Activated CD8-positive, alpha-beta memory T cell treated with anti-CD3 and anti-CD28 coated beads for 1 hour (primary cell): ENCODE measurements at places on chromosomes 12 and 14.

DNA sequence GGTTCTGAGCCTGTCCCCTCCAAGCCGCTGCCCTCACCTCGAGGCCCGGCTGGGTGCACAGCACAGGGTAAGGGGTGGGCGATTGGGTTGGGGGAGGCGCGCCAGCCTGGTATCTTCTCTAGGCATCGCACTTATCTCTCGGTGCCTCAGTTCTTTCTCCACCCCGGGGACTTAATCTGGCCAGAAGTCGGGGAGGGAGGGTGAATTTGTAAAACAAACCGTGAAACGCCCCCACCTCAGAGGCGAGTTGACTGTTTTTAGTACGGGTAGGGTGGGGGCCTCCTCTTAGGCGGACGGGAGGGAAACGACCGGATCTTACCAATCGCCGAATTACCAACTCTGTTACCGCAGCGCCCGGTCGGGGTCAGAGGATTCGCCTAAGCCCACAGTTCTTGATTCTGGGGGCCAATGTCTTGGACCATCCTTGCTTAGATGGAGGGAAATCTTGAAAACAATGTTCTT, 1.4 kb upstream of the TBX3 start:
- DNase-seq, result no peak

GRCh38 chr12:75908961-75909605, 122.5 kb downstream of the PHLDA1 start:
- no peak for DNase-seq

GRCh38 chr12:26514364-26514763, 318.6 kb downstream of the ITPR2 start:
- DNase-seq, result no peak

GRCh38 chr14:75831952-75832351, 149.8 kb downstream of the TGFB3 start:
- DNase-seq, result no peak
